ENCODE measurements at places on chromosomes 16 and 17.

DNA sequence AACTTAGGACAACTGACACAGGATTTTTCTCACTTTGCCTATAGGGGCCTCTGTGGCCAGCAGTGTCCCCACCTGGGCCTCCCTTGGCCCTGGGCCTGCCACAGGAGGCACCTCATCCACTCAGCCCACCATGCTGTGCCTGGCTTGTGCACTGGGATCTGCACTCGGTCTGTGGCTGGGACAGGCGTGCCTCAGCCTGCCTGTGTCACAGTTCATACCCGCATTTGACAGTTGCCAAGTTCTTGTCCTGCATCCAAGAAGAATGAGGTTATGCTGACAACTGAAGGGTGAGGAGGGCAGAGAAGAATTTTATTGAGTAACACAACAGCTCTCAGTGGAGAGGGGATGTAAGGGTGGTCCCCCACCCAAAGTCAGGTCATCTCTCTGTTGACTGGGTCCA, 36.0 kb downstream of the ZFP90 start:
- DNase-seq: no peak

- DNase-seq: no peak
Measured at GRCh38 chr16:85698935-85699558, 10.3 kb upstream of the GINS2 start.

DNA sequence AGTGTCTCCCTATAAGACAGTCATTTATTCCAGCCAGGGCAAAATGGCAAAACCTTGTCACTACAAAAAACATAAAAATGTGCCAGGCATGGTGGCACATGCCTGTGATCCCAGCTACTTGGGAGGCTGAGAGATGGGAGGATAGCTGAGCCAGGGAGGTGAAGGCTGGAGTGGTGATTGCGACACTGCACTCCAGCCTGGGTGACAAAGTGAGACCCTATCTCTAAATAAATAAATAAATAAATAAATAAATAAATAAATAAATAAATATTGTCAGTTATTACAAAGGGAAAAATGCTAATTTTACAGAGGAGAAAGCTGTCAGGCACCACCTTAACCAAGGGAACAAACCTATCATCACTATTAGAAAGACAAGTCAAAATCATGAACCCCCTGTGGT, 75.5 kb downstream of the STH start:
- no peak for DNase-seq

DNA sequence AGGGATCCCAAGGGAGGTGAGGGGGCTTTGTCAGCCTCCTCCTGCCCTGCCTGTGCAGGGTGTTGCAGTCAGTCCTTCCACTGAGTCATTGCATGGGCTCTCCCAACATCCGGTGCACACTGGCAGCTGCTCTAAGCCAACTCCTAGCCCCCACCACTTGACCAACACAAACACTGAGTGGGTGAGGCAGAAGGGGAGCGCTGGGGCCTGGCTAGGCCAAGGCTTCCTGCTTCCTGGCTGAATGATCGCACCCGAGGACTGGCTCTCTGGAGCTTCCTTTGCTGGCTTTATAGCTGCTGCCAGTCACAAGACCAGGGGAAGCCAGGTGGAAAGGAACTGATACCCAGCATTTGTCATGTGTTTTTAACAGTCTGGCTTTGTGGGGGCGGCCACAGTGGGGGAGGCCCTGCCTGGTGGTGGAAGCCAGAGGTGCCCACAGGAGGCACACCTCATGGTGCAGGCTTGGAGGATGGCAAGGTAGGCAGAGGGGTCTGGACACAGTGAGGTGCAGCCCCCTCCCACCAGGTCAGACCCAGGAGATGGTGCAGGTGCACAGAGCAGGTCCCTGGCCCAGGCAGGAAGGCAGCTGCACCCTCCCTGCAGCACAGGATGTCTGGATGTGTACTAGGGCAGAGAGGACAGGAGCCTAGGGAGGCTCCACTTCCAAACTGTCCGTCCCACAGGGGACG, 6.8 kb downstream of the MPG start:
- peak; percentile 90 for DNase-seq

DNA sequence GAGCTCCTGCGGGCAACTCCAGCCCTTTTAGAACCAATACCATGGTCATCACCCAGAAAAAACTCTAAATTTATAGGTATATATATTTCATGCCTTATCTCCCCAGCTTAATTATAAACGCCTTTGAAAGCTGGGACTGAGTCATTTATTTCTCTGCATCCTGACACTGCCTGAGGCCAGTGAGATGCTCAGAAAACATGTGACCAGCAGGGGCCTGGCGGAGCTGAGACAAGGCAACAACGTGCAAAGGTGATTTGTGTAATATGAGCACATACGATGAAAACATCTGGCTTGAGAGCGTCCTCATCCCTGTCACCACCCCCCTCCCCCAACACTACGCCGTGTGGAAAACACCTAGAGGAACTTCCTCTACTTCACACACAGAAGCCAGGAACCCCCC, 22.7 kb downstream of the NXN start:
- DNase-seq: no peak

- no peak for DNase-seq
Measured at GRCh38 chr17:8857919-8858318, 9.6 kb downstream of the PIK3R6 start.

- DNase-seq: no peak
Measured at GRCh38 chr17:2068031-2068518, 13.2 kb downstream of the HIC1 start.

DNA sequence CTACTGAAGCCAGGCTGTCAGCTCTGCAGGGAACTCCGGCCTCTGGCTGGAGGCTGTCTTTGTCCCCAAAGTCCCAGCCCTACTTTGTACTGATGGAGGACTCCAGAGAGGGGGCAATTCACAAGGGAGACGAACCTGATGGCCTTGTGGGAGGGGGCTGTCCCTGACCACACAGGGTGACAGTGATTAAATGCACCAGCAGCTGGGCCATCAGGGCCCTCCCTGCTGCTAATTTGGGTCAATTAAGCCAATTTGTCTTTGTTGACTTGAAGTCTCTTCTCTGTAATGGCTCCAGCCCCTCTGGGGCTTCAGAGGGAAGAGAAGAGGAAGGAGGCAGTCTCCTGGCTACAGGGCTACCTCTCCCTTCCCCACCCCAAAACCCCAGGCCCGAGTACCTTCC, 22.0 kb downstream of the TMEM132E start:
- DNase-seq: no peak

DNA sequence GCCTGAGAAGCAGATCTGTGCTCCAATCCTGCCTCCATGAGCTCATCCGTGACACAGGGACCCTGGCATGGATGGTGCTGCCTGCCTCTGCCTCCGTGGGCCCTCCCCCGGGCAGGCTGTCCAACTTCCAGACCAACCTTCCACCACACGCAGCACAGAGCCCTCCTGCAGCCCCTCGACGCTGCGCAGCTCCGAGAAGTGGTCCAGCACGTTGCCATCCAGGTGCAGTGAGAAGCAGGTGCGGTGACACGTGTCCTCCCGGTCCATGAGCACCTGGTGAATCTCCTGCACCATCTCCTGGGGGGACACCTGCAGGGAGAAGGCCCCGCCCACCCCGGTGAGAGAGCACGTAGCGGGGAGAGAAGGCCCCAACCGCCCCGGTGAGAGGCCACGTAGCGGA, 8.4 kb downstream of the CLUH start:
- DNase-seq: no peak

- no peak for DNase-seq
Measured at GRCh38 chr16:82452004-82452756, 174.6 kb upstream of the CDH13 start.

GRCh38 chr17:11340803-11341202, 99.8 kb downstream of the SHISA6 start:
- no peak for DNase-seq

DNA sequence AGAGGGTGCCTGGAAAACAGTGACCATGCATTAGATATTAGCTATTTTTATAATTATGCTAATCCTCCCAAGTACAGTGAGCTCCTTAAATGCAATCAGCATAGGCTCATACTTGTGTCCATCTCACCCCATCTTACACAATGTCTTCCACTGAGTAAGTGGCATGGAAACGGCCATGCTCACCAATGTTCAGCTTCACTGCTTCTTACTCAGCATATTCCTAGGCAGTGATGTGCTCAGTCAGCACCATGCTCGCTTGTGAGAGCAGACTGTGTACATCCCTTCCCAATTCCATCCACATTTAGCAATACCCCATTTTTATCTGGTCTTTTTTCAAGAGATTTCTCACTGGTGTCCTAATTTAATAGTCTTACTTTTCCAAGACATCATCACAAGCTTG, 454.8 kb upstream of the SOX9 start:
- DNase-seq: no peak

DNA sequence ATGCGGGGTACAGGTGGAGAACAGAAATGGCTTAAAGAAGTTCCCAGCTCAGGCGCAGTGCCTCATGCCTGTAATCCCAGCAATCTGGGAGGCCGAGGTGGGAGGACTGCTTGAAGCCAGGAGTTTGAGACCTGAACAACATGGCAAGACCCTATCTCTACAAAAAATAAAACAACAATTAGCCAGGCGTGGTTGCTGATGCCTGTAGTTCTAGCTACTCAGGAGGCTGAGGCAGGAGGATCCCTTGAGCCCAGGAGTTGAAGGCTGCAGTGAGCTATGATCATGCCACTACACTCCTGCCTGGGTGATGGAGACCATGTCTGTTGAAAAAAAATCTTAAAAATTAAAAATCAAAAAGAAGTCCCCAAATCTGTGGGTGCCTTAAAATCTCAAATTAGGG, 228.3 kb upstream of the WSB1 start:
- no peak for DNase-seq
